ENCODE measurements at places on chromosomes 6 and 20. TPM values are rescaled to one million over a fixed set of nuclear protein-coding genes. Genes with fewer than 3 reads are reported as not detected.

The SYTL3 gene
- total RNA-seq, result 5.1 TPM

The ULBP2 gene
- not detected for total RNA-seq

The ELOVL4 gene
- total RNA-seq, result 8.7 TPM

The PRRC2A gene
- total RNA-seq, result 122 TPM

The CTAGE9 gene
- total RNA-seq, result not detected

The LGSN gene
- 0.30 TPM for total RNA-seq

The C20orf141 gene
- not detected for total RNA-seq

The PRPH2 gene
- total RNA-seq, result 0.38 TPM

The AIF1 gene
- total RNA-seq, result 4.4 TPM

The NFATC2 gene
- total RNA-seq, result 10.1 TPM

The NNAT gene
- 7.8 TPM for total RNA-seq

The BANF2 gene
- not detected for total RNA-seq

The MDFI gene
- total RNA-seq, result 35.5 TPM

The ZSWIM3 gene
- total RNA-seq, result 2.1 TPM

The FUT9 gene
- total RNA-seq, result 0.13 TPM

The HLA-DPB1 gene
- 53.8 TPM for total RNA-seq

The RPRD1B gene
- 24.7 TPM for total RNA-seq

The GSS gene
- 80.9 TPM for total RNA-seq
